Astrocyte of the spinal cord (primary cell): ENCODE measurements at places on chromosomes 4 and X.
A peak's percentile ranks its signal among the peaks of the same experiment; 100 is the strongest.

GRCh38 chr4:78162821-78163220 lies 105.7 kb downstream of the FRAS1 start:
- DNase-seq = no peak

- peak; percentile 67 for DNase-seq
Observed at GRCh38 chrX:155027509-155028066, 944 bp downstream of the FUNDC2 start.

GRCh38 chr4:6348408-6348807 lies 78.8 kb downstream of the WFS1 start:
- DNase-seq = no peak

DNA sequence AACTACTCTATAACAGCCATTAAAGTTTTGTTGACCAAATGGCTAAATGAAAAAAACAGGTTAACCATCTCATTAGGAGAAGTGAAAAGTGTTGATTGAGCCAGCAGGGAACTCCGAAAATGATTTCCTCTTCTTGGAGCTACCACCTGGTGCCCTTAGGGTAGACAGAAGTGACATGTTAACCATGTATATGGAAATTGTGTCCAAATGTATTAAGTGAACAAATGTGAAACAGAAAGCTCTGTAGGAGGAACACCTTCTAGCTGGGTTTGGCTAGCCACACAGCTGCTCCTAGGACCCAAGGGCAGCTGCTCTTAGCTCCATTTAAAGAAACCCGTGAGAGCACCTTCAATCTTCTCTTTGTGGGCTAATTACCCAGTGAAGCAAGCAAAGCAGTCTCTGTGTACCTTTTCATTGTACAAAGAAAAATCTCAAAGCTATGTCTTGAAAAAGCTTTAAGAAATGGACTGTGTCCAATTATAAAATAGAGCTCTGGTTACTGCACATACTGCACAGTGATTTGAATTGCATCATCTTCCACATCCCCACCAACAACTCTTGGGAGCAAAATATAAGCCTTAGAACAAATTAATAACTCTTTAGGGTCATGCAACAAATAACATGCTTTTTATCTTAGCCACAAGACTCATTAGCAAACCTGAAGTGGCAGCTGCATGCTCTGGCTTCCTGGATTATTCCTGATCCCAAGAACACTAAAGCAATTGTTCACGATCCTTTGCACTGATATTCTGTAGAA lies 59.2 kb upstream of the PARM1 start:
- no peak for DNase-seq

DNA sequence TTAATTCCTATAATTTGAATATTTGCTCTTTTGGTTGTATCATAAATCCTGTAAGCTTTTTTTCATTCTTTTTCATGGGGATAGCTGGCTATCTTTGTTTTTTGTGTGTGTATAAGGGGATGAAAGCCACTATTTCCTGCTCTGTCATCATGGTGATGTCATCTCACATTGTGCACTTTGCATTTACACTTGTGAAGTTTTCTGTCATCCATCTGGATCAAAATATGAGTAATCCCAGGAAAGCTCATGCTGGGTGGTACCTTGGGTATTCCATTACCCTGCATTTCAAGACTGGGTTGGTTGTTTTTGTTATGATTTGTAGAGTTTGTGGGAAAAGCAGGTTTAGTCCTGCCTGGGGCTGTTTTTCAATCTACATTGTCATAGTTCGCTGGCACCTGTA lies 367.3 kb downstream of the CHIC1 start:
- DNase-seq = peak; percentile 25

DNA sequence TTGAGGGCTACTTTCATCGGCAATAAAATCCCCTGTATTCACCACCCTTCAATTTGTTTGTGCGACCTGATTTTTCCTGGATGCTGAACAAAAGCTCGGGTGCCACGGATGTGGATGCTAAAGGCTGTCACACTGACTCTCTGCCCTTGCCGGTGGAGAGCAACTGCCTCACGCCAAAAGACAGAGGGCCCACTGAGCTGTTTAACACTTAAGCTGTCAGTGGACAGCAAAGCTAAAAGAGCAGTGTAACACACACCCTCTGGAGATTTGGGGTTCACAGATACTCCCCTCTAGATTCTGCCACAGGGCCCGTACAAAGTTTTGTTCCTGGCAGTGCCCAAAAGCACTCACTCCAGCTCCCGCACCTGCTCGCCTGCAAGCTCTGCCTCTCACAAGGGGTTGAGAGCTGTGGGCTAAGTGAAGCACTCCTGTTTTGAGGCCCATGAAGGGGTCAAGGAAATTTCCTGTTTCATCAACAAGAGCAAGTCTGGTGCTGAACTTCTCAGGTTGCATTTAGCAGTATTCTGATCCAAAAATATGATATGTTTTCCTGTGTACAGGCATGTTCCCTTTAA lies 1571.9 kb downstream of the ADGRL3 start:
- DNase-seq = no peak

- DNase-seq = no peak
Observed at GRCh38 chr4:80199004-80199560, 1.8 kb downstream of the PRDM8 start.

DNA sequence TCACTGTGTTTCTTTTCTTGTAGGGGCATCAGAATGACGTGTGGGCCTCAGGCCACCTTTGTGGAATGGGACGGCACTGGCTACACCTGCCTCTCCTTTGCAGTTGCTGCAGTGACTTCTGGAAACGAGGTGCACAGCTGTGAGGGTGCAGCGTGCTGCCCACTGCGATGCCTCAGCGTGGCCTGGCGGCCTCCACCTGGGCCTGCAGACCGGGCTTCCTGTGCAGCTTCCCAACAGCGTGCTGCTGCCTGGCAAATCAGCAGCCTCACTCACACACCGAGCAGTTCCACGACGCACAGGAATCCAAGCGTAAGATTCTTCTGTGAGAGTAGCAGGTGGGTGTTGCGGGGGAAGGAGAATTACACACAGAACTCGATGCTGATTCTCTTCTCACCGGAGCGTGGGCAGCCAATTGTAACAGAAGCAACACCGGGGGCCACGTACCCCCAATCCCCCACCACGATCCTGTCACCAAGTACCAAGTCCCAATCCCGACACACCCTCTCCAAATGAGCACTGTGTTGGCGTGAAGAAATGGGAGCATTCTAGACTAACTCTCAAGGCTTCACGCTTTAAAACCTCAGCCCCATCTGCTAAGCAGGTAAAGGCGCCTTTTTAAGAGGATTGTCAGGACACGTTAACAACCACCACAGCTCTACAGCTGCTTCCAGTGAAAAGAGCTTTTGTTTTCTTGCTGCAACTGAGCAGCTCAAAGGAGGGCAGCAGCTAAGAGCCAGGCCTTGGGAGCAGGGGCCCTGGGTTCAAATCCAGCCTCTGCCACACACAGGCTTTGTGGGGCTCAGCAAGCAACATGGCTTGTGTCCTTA lies 16.9 kb downstream of the WDR1 start:
- no peak for DNase-seq

DNA sequence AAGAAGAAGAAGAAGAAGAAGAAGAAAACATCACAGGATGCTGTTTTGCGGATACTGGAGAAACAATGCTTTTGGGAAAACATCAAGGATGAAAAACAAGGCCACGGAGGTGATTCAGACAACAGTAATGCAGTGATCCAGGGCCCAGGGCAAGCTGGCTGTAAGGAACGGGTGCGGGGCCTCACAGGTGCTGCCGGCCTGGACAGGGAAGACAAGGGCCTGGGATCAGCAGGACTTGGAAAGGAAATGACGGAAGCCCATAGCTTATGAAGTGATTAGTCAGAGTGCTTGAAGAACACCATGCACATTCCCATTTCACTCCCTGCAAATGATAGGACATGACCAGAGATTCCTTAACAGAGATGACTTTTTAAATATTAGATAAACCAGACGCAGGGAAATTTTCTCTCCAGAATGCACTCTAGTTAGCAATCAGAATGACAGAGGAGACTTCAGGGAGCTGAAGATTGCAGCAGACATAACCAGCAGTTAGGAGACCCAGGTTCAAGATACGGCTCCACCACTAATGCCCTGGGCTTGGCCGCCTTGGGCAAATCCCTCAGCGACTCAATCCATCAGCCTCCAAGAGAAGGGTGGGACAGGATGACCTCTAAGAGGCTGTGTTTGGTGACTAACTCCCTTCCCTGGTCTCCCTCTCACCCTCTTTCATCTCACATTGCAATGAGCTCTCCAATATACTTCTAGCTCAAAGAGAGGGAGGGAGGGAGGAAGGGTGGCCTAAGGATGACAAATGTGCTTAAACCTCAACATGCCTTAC lies 54.1 kb downstream of the APBB2 start:
- DNase-seq = peak; percentile 90

DNA sequence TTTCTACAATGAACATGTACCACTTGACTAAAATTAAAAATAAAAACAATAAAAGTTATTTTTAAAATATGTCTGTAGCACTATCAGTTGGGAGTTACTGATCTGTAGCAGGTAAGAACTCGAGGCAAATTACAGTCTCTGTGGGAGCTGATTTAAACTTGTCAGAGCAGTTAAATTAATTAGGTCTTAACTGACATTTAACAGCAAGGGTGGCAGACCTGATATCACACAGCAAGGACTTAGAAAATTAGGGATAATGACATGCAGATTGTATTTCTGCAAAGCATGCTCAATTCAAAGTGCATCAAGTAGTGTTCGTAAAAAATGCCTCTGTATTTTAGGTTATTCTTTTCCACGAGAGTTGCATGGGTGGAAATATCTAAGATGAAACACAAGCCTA lies 208.9 kb downstream of the SPATA18 start:
- DNase-seq = no peak

DNA sequence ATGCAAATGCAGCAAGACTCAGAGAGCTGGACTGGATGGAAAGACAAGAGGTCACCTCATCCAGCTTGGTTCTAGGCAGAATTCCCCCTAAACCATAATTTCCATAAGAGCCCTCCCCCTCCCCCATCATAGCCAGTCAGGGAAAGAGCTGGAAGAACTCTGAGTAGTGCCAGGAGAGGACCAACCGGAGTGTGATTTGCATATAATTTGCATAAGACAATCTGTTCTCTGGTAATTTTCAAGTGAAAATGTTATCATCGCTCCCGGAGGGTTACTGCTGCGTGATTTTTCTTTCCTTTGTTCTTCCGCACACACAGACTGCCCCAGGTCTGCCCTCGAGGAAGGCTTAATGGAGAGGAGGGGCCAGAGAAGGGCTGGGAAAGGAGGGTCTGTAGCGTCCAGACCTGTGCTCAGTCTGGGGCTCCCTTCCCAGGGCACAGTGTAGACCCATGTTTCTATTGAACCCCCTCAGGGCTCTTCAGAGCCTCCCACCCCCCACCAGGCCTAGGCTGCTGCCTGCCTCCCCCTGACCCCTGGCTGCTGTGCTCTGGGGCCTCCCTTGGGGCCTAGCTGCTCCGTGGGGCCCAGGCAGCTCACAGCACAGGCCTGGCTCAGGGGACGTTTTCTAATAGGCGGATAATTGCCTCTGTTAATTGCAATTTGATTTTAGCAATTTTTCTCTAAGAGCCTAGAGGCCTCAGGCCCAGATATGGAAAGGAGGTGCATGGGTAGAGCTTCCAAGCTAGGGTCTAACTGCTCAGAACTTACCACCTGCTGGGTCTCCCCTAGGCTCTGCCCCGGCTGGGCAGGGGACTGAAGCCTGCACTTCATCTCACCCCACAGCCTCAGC lies 90.4 kb upstream of the PJA1 start:
- DNase-seq = no peak

GRCh38 chr4:112908511-112908910 lies 140.9 kb upstream of the ANK2 start:
- peak; percentile 54 for DNase-seq

- no peak for DNase-seq
Observed at GRCh38 chr4:160611181-160611580, 1508.3 kb downstream of the RAPGEF2 start.

GRCh38 chr4:11428899-11429698 lies 405 bp upstream of the HS3ST1 start:
- DNase-seq = peak; percentile 64

- peak; percentile 48 for DNase-seq
Observed at GRCh38 chr4:40763228-40763716, 13.5 kb downstream of the NSUN7 start.

DNA sequence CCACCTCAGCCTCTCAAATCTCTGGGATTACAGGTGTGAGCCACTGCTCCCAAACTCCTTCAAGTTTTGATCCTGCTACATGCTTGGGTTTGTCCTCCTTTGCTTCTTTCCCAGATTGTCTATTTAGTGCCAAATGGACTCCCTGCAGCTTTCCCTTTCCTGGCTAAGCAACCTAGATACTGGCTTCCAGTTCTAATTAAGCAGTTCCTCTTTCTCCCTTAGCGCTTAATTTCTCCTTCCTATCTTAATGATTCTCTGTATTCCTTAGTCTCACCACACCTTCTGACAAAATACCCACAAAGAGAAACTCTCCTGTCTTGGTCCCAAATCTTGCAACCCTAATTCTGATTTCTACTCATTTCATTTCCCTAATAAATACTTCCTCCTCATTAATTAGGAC lies 7.8 kb downstream of the RXFP1 start:
- no peak for DNase-seq

DNA sequence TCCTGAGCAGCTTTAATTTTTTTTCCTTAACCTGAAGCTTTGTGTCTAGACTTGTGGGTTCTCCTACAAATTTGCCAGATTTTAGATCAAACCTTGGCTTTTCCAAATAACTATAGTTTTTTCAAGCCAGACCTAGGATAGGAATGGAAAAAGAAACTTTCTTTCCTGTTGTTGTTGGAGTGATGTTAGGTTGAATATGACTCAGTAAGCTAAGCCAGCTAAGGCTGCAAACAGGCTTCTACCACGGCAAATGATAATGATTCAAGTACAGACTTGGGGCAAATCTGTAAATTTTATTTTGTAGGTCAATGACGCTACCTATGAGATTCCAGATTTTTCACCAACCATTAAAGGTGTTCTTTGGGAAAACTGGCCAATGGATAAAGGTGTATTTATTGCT lies 45.6 kb downstream of the WDR19 start:
- peak; percentile 26 for DNase-seq

DNA sequence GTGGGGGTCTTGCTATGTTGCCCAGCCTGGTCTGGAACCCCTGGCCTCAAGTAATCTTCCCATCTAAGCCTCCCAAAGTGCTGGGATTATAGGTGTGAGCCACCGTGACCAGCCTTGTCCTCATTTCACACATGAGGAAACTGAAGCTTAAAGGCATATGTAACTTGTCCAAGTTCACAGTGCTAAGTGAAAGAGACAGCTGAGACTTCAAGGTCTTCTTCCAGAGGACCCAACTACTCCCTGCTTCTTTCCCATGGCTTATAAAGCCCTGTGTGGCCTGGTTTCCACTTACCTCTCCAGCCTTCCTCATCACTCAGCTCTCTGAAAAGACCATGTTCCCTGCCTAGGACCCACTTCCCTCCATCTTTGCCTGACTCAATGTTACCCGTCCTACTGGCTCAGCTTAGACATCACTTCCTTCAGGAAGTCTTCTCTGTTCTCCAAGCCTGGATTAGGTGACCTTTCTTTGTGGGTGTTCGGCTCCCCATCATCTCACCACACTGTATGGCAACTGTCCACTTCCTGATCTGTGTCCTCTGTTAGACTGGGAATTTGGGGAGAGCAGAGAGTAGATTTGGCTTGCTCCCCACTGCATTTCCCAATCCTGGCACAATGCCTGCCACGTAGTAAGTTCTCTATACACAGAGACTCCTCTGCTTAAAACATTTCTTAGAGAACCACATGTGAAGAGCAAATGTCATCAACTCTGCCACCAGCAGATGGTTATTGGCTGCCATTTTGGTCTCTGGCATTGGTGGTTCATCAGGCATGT lies 30.4 kb upstream of the LAMP2 start:
- no peak for DNase-seq

- peak; percentile 85 for DNase-seq
Observed at GRCh38 chrX:68989865-68990606, 161.2 kb downstream of the EFNB1 start.
